GM13977 (cell line): ENCODE measurements at places on chromosomes 2 and 18.

GRCh38 chr2:64780041-64780440 is 126.3 kb upstream of the SERTAD2 start:
- no peak for DNase-seq

DNA sequence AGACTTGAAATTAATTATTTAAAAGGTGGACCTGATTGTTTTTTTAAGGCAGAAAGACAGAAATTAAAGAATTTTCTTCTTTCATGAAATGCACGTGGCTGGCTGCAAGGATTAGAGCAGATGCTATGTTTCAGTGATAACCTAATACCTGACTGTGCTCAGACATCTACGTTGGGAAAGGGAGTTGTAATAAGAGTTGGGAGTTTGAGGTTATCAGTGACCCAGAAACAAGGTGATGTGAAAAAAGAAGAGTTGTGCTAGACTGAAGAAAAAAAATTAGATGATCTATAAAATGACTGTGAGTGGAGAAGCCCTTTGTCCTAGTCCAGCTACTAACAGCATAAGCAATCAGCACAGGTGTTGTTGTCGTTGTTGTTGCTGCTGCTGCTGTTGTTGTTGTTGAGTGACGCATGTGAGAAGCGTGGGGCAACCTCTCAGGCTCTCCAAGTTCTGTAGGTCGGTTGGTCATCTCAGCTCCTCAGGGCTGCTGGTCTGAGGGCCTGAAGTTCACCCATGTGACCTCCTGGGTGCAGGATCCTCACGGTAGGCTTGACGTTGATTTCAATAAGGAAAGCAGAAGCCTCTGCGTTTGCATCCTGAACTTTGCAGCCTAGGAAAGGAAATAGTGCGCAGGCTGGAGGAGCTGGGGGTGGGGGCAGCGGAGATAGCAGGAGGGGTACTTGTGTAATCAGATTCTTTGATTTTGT is 7.6 kb downstream of the POU3F3 start:
- DNase-seq: peak; percentile 19

GRCh38 chr2:59720296-59720866 is 833.1 kb downstream of the BCL11A start:
- DNase-seq: no peak

DNA sequence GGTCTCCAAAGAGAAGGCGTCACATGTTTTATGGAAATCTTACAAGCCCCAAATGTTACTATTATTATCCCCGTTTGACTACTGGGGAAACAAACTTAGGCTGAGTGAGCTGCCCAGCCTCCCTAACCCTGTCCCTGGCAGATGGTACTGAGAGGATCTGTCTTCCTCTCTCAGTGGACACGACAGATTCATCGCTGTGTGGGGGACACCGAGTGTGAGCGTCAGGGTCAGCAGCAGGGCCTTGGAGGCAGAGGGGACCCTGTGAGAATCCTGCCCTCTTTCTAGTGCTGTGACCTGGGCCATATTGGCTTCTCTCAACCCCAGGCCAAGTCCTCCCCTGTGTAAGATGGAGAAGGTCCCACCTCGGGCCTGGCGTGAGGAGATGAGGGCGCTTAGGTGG is 27.1 kb upstream of the SMAD7 start:
- DNase-seq: no peak

DNA sequence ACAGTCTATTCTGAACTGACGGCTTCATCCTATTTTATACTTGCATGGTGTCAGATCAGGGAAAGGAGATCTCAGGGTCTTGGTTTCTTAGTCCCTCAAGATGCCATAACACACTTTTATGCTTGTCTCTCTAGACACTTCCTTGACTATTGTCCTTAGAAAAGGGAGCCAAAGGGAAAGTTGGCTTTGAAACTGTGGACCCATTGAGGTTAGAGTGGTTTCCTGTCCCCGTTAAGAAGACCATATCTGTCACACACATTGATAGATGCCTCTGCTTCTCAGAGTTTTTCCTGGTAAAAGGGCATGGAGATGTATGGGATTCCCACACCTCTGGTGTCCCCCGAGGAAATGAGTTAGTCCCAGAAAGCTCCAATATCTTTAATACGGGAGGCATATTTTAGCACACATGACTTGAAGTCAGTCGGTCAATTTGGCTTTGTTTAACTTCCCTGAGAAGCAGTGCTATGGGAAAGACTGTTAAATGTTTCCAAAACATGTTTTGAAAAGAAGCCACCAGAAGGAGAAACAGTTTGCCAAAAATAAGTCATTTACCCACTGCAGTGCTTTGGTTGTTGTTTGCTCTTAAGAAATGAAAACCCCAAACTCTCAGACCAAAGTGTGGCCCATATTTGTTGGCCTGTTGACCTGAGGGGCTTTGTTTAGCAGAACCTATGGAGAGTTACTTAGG is 133.4 kb upstream of the CXCR4 start:
- DNase-seq: no peak

- no peak for DNase-seq
Observed at GRCh38 chr18:31302991-31303390, 15.0 kb upstream of the DSG1 start.

DNA sequence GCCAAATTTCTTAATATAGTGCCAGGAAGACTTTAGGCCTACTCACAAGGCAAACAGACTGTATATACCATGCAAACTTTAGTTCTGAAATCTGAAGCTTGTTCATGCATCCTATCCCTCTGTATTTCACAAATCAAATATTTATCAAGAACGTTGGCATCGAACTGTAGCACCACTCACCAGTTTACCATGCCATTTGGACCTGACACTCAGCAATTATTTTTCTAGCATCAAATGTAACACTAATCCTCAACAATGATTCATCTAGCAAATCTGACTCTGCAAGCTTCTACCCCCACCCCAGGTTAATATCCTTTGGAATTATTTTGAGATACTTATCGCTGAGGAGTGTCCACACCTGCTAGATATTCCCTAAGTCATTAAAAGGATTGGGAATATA is 1506.6 kb downstream of the LRP1B start:
- no peak for DNase-seq

DNA sequence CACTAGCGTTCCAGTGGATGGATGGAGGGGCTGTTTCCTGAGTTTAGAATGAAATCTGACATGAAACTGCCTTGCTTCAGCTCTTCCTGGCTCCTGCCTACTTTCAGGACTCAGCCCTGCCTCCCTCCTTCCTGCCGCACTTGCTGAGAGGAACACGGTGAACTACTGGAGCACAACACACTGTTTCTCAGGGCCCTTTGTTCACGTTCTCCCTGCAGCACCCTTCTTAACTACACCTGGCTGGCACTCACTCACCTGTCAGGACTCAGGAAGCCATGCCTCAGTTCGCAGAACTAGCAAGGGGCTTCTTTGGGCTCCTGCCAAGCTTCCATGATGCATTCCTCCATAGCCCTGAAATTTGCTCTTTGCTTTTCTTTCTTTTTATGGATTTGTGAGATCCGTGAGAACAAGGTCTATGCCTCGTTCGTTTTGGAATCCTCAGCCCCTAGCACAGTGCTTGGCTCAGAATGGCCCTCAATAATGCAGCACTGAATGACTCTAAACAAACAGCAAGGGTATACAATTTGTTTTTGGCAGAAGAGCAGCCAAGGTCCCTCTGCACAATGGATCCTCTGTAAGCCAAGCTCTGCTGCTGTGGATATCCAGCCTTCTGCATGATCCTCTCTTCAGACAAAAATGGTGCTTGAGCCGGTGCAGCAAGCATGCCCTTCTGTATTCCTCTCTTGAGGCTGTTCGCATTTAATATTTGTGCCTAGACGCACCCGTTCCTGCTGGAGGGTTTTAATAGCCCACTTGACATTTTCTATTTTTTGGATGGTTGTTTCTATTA is 357.0 kb downstream of the TSN start:
- no peak for DNase-seq

DNA sequence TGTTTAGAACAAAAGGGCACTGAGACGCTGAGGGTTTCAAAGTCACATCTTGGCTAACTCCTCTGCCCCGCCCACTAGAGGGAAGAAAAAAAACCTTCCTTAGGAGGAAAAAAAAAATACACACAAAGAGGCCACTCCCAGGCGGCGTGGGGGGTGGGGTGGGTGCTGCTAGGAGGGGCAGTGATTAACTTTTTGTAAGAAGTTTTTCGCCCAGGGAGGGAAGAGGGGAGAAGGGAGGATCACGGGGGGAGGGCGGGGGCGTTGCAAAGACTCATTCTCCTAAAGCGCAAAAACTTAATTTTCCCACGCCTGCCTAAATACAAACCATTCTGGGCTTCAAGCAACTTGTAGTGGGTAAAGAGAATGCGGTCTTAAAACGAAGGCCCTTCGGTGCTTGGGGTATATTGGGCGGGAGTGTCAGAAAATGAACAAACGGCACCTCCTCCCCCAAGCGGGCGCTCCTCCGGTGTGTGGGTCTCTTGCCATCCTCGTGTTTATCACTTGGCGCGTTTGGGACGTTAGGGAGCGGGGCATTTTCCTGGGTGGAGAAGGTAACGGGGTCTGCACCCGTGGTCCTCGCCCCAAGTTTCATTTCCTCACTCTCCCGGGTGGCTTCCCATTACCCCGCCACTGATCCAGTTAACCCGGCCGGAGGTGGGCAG is 1.7 kb downstream of the CXCR4 start:
- peak; percentile 47 for DNase-seq

DNA sequence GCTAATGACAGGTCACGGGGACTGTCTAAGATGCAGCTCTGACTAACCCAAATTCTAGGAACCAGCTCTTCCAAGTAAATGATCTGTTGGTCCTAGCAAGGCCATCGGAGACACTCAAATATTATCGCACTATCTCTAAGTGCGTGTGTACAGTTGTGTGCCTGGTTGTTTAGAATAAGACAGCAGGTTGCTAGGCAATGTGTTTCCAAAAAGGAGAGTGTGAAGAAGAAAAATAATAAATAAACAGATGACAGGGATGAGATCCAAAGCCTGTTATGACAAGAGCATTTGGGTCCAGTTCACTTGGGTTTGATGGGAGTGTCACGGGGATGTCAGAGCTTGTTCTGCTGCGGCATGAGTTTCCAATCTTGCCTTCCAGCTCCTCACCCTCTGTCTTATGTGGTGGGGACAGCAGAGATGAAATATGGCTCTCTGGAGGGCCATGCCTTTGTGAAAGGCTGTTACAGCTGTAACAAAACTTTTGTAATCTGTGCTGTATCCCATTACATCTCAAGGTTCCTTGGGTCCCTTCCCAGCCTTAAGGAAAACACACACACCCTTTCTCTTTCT is 127.5 kb upstream of the TNP1 start:
- DNase-seq: no peak

GRCh38 chr2:112985090-112985489 is 7.3 kb downstream of the IL36G start:
- DNase-seq: no peak

DNA sequence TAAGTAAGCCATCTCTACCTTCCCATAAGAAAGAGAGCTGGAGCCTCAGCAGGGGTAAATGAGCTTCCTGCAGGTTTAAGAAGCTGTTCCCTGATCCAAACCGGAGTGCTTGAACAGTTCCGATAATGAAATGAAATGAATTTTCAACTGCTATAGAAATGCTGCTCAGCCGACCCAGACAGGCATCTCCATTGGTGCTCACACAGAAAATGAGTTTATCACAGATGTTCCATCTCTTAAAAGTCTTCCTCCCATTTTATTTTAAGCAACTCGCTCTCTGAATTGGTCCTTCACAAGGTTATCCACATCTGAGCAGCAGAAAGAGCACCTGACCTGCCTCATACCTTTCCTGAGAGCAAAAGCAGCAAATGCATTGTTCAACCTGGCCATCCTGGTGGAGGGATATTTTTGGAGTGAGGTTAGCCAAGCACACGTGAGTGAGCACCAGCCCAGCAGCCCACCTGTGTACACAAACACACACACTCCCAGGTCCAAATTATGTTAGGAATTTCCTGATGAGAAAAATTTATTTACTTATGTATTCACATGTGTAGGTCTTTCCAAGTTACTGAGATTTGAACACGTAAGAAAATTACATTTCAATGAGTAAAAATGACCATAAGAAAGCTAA is 42.2 kb upstream of the CCDC68 start:
- no peak for DNase-seq

DNA sequence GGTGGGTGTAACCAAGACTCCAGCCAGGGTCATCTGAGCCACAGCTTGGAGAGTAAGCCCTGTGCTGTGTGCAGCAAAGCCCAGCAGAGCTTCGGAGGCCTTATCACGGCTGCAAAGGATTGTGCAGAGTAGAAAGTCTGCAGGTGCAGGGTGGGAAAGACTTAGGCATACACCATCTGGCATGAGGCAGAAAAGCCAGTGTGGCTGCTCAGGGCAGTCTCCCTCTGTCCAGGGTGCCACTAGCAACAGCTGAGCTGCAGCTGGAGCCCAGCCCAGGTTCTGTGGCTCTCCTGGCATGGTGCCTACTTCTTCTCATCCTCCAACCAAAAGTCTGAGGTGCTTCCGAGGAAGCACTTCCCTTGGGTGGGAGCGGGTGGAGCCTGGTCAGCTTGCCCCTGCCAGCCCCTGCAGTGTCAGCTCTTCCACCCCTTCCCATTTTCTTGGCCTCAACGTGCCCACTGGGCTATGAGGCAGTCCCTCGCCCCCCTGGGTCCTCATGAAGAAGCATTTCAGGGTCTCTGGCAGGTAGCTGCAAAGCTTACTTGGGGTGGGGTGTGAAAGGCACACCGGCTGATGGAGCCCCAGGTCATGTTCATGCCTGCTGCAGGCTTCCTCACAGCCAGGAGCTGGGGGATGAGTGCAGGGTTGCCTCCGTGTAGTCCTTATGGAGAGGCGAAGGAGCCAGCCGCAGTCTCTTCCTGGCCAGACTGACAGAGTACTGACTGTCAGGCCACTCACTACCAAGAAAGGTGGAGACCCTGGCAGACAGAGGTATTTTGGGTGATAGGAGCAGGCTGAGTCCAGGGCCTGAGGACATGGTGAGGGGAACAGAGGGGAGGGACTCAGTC is 4.8 kb downstream of the AMER3 start:
- DNase-seq: no peak

GRCh38 chr2:141911485-141912066 is 219.2 kb downstream of the LRP1B start:
- no peak for DNase-seq

DNA sequence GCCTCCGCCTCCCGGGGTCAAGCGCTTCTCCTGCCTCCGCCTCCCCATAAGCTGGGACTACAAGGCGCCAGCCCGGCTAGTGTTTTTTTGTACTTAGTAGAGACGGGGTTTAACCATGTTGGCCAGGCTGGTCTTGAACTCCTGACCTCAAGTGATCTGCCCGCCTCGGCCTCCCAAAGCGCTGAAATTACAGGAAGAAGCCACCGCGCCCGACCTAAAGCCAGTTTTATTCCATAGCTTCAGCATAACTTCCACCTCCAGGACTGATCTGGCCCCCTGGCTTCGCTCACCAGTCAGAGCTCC is 783 bp upstream of the TXNL4A start:
- DNase-seq: no peak

GRCh38 chr2:20617892-20618467 is 32.9 kb downstream of the HS1BP3 start:
- no peak for DNase-seq
